Trophoblast cell (in vitro differentiated cells and primary cell): ENCODE measurements at places on chromosomes 13 and 19.

GRCh38 chr19:7480970-7481255, 7.9 kb downstream of the PEX11G start:
- DNase-seq: no peak

- no peak for DNase-seq
Observed at GRCh38 chr19:46297700-46298478, 1.0 kb downstream of the HIF3A start.

DNA sequence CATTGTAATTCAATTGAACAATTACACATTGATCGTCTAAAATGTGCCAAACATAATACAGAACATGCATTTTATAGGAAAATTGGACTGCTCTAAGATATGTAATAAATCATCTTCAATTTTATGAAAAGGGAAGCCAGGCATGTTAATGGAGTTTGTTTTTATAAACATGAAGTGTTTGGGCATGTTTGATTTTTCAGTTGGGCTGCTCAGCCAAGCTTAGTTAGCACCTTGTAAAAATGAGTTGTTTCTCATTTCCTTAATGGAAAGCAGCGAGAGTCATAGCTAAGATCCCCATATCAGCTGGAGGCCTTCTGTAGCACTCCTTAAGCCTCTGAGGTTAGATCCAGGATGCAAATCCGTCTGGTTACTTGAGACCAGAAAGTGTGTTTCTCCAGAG, 422.3 kb downstream of the SPRY2 start:
- no peak for DNase-seq

DNA sequence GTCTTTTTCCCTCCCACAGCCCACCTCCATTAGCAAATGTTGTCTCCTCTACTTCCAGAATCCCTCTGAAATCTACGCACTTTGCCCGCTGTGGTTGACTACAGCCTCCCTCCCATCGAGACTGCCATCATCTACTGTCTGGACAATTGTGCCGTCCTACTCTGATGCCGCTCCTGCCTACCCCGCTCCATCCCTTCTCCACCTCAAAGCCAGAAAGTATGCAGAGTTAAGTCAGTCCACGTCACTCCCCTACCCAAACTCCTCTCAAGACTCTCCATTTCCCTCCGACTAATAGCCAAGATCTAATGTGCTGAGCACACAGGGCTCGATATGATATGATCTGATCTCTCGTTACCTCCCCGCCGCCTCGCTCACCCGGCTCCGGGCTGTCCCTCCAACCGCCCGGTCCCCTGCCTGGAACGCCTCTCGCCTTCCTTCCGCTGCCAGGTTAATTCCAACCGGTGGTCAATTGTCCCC, 556 bp downstream of the CACTIN start:
- peak; percentile 29 for DNase-seq

DNA sequence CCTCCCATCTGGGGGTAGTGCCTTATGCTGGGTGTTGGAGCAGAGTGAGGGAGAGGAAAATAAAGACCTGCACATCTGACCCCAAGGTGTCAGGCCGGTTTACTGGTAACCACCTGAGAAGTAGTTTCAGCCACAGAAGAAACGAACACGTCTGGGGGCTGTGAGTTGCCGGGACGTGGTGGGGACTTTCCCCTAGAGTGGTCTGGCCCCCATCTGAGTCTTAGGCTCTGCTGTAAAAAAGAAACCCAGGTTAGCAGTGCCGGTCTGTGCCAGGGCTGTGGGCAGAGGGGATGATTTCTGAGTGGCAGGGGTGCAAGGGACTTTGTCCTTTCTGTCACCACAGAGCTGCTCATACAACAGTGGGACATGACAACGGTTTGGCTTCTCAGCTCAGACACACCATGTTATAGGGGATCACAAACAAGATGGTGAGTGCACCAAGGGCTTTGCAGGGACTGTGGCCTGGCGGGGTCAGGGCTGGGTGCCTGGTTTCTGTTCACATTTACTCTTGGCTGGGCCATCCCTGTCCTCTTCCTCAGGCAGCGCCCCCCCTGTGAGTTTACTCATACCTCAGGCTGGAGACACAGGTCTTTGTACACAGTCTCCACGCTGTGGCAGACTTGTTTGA, 9.0 kb downstream of the GCDH start:
- no peak for DNase-seq

GRCh38 chr13:86445672-86446071, 646.5 kb upstream of the SLITRK6 start:
- DNase-seq: no peak

GRCh38 chr19:8481201-8481600, 21.2 kb downstream of the PRAM1 start:
- peak; percentile 18 for DNase-seq

DNA sequence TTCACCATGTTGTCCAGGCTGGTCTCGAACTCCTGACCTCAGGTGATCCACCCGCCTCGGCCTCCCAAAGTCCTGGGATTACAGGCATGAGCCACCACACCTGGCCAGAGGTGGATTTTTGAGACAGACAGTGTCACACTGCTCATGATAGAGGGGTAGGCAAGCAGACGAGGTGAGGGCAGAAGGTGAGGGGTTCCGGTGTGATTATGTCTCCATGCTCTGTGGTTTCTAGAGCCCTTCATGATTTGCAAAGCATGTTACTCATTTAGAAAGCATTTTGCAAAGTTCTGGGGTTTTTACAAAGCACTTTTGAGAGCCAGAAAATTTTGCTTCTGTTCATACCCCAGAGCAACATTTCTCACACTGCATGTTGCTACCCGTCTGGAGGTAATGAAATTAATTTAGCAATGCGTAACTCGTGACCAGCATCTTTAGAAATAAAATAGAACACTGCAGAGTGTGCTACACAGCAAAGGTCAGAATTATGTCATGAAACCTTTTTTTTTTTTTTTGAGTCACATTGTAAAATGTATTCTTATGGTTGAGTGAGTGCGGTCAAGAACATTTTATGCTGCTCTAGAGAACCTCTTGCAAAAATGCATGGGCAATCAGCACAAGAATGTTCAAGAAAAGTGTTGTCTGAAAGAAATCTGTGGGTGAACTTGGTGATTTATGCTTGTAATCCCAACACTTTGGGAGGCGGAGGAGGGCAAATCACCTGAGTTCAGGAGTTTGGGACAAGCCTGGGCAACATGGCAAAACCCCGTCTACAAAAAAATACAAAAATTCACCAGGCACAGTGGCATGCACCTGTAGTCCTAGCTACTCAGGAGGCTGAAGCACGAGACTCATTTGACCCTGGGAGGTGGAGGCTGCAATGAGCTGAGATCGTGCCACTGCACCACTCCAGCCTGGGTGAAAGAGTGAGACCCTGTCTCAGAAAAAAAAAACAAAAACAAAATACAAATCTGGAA, 58.0 kb downstream of the MAP4K1 start:
- no peak for DNase-seq

- no peak for DNase-seq
Observed at GRCh38 chr19:38204728-38205127, 19.3 kb downstream of the DPF1 start.

DNA sequence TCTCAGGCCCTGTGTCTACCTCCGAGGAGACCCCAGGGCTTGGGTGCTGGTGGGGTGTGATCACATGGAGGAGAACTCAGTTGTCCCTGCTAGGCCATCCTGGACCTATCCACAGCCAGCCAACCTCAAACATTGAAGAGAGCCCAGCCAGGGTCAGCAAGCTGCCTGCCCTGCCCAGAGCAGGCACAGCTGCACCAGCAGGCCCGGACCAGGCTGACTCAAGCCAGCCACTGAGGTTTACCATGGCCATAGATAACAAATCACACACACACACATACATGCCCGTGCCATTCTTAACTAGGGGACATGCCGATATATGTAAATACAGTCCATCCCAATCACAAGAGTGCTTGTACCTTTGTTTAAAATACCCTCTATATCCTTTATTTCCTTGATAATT, 8.1 kb downstream of the ARHGEF7 start:
- DNase-seq: peak; percentile 85

DNA sequence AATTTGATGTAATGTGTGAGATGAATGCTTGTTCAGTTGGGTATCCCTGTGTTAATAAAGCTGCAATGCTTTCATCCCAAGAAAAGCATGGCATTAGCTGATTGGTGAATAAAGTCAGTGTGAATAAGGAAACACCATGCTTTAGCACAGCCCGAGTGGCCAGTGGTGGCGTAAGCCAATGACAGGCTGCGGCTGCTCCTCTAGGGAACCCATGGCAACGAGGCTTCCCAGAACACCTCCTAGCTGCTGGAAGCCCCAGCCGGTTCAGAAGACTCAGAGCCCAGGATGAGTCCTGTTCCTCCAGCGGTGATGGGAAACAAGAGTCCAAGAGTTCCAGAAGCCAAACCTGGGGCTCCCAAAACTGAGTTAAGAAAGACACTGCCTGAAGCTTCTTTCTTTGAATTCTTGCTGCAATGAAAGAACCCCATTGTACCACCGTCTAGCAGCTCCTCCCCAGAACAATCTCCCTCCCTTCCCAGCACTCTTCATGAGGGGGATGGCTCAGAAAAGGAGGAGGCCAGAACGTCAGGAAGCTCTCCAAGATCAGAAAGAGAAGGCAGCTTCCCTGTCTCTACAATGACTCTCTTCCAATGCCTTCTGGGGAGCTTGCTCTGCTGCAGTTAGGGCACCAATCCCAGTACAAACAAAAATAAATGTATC, 58.2 kb downstream of the TSHZ3 start:
- no peak for DNase-seq

DNA sequence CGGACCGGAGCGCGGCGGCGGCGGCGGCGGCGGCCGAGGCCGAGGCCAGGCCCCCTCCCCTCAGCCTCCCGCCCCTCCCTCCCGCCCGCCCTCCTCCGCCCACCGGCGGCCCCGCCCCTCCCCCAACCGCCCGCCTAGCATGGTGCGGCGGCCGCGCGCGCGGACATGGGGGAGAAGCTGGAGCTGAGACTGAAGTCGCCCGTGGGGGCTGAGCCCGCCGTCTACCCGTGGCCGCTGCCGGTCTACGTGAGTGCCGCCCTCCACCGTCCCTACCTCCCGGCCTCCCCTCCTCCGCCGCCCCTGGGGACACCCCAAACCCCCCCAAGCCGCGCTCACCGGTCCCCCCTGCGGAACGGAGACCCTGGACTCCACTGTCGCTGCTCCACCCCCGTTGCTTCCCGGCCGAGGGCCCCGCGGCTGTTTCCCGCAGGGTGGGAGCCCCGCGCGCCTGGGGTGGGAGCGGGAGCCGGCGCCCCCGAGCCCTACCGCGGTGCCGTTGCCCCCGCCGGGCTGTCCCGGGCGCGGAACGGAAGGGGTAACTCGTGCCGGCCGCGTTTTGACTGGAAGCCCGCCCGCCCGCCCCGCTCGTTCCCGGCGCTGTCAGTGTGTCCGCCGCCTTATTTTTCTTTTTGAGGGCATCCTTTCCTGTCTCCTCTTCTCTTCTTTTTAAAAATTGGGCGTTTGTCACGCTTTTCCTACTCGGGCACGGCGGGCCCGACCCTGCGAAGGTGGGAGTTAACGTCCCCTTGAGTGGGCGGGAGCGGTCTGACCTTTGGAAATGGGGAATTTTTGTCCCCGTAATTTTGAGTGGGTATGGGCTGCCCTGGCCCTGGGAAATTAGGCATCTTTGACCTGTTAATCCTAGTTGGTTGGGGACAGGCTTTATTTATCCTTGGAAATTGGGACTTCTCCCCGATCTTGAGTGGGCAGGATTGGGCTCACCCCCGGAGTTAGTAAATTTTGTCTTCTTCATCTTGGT, 576 bp downstream of the DOT1L start:
- DNase-seq: no peak

GRCh38 chr19:6718741-6719539, 1.5 kb downstream of the C3 start:
- DNase-seq: peak; percentile 19

DNA sequence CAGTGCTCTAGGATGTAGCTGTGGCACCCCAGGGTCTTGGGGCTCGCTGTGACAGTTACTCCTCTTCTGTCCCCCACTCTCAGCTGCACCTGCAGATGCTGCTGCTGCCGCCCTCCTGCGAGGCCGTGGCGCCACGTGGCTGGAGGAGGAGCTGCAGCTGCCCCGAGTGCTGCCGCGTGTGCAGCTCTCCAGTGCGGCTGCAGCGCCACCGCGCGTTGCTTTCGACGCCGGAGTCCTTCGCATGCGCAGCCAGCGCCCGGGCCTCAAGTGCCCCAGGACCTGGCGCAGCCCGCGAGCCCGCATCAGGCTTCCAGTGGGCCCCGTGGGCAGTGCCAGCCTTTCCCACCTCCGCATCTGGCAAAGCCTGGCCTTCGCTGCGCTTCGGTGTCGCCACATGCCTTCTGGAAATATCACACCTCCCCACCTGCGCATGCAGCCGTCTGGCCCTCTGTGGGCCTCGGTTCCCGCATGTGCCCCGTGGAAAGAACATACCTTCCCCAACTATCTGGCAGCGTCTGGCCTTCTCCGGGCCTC, 692 bp upstream of the ZNF580 start:
- peak; percentile 67 for DNase-seq

DNA sequence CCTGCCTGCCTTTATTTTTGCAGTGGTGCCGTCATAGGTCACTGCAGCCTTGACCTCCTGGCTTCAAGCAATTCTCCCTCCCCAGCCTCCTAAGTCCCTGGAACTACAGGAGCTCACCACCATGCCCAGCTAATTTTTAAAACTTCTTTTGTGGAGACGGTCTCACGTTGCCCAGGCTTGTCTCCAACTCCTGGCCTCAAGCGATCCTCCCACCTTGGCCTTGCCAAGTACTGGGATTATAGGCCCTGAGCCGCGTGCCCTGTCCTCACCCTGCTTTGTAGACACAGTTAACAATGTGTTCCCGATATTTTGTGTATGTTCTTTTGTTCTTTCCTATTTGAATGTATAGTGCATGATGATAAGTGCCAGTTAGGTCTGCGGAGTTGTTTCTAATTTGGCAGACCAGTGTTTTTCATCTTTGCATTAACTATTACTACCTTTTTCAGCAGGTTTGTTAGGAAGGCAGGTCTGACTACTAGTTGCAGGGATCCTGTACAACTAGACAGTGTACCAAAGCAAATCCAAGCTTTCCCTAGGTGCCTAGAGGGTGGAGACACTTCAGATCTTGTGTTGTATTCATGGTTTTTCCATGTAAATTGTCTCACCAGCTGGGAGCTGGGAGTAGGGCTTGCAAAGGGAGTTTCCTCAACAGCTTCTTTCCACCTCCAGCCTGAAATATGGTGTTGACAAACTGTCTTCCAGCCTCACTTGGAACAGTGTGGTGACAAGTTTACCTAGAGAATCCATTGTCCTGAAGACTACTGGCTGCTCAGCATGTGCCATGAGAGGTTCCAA, 9.5 kb upstream of the WTIP start:
- DNase-seq: no peak

GRCh38 chr13:99545361-99545760, 44.1 kb downstream of the TM9SF2 start:
- no peak for DNase-seq

GRCh38 chr13:20118268-20119140, 42.3 kb downstream of the GJA3 start:
- DNase-seq: peak; percentile 72
